HCT116 (cell line): ENCODE measurements at places on chromosomes 12 and 14.

- no peak for DNase-seq
These were observed 652.5 kb downstream of the C12orf50 start for GRCh38 chr12:87376722-87377121.

GRCh38 chr14:89123851-89124250 is 293.2 kb downstream of the FOXN3 start:
- DNase-seq, result no peak

GRCh38 chr12:88391556-88391955 is 188.7 kb downstream of the KITLG start:
- DNase-seq, result peak; percentile 6

- no peak for DNase-seq
These were observed 379.0 kb downstream of the NPAS3 start for GRCh38 chr14:33317675-33318074.

- no peak for DNase-seq
These were observed 15.4 kb upstream of the NIN start for GRCh38 chr14:50846226-50846880.
